ENCODE measurements at places on chromosomes 7 and 10.

DNA sequence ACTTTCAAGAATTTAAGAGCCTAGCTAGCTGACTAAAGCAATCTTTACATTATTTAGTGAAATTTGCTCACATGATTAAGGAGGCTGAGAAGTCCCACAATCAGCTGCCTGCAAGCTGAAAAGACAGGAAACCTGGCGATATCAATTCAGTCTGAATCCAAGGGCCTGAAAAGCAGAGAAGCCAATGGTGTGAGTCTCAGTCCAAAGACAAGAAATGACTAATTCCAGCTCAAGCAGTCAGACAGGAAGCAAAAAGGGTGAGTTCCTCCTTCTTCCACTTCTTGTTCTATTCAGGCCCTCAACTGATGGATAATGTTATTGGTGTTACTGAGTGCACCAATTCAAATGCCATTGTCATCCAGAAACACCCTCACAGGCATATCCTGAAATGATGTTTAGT is 1231.6 kb upstream of the CELF2 start:
- no peak overlapping the region for H3K4me3 ChIP-seq
- no peaks in the 10 kb centered on the region for H3K36me3 ChIP-seq
- no peaks in the 10 kb centered on the region for H3K27me3 ChIP-seq
- no peak overlapping the region for H3K27ac ChIP-seq

DNA sequence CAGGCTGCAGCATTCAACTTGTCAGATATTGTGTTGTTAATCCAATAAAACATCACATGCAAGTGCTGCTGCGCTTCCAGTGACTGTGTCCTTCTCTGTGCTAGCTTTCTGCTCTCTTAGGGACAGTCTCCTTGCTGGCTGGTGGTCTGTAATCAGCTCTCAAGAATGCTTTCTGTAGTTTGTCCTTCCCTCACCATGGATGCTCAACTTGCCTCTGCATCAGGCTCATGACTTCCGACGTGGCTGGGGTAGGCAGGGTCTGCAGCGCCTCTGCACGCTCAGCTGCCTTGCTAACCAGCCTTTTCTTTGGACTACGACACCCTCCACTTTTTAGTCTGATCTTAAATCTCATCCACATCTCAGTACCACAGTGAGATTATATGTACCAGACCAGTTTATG is 58.3 kb downstream of the MMRN2 start:
- no peak for DNase-seq
- no peaks in the 10 kb centered on the region for H3K36me3 ChIP-seq
- no peak overlapping the region for H3K27ac ChIP-seq
- H3K4me3 ChIP-seq = no peak overlapping the region
- H3K4me1 ChIP-seq = peaks cover 7% of the 10 kb centered on the region

GRCh38 chr10:13956826-13957225 is 370.1 kb downstream of the PRPF18 start:
- no peak overlapping the region for H3K4me3 ChIP-seq
- H3K27ac ChIP-seq = peak overlapping the region; percentile 53
- no peak for DNase-seq
- peaks cover 12% of the 10 kb centered on the region for H3K4me1 ChIP-seq

- no peak overlapping the region for H3K27ac ChIP-seq
- H3K36me3 ChIP-seq = no peaks in the 10 kb centered on the region
- no peak for DNase-seq
Observed at GRCh38 chr7:127177156-127177555, 75.6 kb downstream of the GRM8 start.

GRCh38 chr7:101862280-101863220 is 45.1 kb downstream of the CUX1 start:
- H3K4me3 ChIP-seq = no peak overlapping the region
- H3K27ac ChIP-seq = no peak overlapping the region
- no peaks in the 10 kb centered on the region for H3K36me3 ChIP-seq
- DNase-seq = no peak
- no peaks in the 10 kb centered on the region for H3K27me3 ChIP-seq
- peaks cover 23% of the 10 kb centered on the region for H3K4me1 ChIP-seq

DNA sequence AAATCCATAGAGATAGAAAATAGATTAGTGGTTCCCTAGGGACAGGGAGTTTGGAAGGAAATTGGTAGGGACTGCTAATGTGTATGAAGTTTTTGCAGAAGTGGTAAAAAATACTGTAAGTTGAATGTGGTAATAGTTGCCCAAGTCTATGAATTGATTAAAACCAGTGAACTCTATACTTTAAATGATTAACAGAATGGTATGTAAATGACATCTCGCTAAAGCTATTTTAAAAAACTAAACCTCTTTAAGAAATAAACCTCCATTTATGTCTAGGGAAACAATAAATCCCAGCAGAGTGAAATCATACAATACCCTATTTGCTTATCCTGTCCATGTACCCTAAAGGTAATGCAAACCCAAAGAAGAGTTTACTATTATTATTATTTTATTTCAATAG is 61.4 kb downstream of the IPMK start:
- H3K4me1 ChIP-seq = no peaks in the 10 kb centered on the region
- no peak overlapping the region for H3K27ac ChIP-seq
- peaks cover 6% of the 10 kb centered on the region for H3K36me3 ChIP-seq
- H3K27me3 ChIP-seq = no peaks in the 10 kb centered on the region
- DNase-seq = no peak

DNA sequence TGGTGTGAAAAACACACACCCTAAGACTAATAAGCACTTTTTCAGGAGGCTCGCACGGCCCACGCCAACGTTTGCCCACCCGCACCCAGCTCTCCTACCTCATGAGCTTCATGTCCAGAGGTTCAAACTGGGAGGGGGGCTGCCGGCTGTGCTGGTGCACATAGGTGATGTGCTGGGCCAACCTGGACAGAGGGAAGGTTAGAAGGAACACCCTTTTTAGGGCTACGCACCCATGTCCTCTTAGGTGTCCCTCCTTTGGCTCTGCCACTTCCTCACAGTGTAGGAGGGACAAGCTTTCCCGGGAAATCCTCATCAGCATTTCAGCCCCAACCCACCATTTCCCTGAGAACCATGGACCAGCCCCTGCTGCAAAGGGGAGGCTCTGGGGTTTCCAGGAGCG is 5.9 kb downstream of the MCM7 start:
- H3K36me3 ChIP-seq = peaks cover 92% of the 10 kb centered on the region
- H3K27ac ChIP-seq = no peak overlapping the region
- no peak overlapping the region for H3K4me3 ChIP-seq

DNA sequence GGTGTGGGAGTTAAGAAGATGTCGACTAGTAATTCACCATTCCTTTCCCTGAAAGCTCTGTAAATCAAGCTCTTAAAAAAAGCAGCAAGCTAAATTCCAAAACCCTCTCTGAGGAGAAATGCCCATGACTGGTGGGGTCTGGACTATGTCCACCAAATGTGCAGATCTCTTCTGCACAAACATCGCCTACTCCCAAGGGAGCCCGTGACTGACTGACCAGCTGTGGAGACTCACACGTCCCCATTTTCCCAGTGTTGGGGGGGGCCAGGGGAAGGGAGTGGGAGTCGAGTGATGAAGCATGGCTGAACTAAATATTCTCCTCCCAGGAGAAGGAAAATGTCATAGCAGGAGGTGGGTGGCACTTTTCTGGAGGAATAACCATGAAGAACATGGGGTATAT is 164.1 kb upstream of the HPS1 start:
- no peaks in the 10 kb centered on the region for H3K36me3 ChIP-seq
- no peak overlapping the region for H3K4me3 ChIP-seq
- no peaks in the 10 kb centered on the region for H3K27me3 ChIP-seq
- no peak overlapping the region for H3K27ac ChIP-seq
- H3K4me1 ChIP-seq = no peaks in the 10 kb centered on the region
- no peak for DNase-seq

DNA sequence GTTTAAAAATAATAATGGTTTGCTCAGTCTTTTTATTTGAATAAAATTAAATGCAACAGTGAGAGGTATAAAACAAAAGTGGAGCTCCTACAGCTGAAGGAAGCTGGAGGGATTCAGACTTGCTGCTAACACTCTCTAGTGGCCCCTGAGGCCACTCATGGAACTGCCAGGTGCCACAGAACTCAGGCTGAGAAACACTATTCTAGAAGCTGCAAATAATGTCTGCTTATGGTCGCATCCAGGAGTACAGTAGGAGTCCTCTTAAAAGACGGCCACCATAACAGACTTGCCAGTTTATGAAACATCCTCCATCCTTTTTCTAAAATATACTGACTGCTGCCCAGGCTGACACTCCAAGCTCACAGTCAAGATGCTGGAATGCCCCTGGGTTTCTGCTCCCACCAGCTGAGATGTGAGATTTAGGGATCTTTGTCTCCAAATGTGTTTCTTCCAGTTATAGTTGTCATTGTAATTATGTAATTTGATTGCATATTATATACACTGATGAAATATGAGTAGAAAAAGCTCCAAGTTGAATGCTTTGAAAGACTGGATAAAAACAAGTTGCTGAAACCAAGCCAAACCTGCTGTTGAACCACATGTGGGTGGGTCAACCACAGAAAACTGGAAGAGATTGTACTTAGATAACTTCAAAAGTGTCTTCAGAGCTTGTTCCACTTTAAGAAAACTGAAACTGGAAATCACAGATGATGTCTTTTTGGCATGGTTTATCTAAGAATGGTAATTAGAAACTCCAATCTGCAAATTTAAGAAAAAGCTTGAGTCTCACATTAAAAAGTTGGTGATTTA is 213.7 kb upstream of the AOAH start:
- peaks cover 7% of the 10 kb centered on the region for H3K36me3 ChIP-seq
- no peaks in the 10 kb centered on the region for H3K4me1 ChIP-seq
- H3K27ac ChIP-seq = no peak overlapping the region
- DNase-seq = no peak
- no peak overlapping the region for H3K4me3 ChIP-seq
- H3K27me3 ChIP-seq = no peaks in the 10 kb centered on the region

GRCh38 chr10:112314822-112315474 is 31.7 kb downstream of the TECTB start:
- no peak overlapping the region for H3K27ac ChIP-seq
- no peaks in the 10 kb centered on the region for H3K36me3 ChIP-seq
- no peak overlapping the region for H3K4me3 ChIP-seq
- H3K4me1 ChIP-seq = no peaks in the 10 kb centered on the region
- H3K27me3 ChIP-seq = no peaks in the 10 kb centered on the region

DNA sequence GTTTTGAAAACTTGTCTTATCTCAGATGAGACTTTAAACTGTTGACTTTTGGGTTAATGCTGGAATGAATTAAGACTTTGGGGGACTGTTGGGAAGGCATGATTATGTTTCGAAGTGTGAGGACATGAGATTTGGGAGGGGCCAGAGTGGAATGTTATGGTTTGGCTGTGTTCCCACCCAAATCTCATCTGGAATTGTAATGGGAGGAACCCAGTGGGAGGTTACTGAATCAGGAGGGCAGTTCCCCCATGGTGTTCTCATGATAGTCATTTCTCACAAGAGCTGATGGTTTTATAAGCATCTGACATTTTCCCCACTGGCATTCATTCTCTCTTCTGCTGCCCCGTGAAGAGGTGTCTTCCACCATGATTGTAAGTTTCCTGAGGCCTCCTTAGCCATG is 13.8 kb upstream of the POT1 start:
- H3K4me3 ChIP-seq = no peak overlapping the region
- H3K27ac ChIP-seq = no peak overlapping the region
- no peaks in the 10 kb centered on the region for H3K36me3 ChIP-seq
- no peaks in the 10 kb centered on the region for H3K27me3 ChIP-seq
- H3K4me1 ChIP-seq = no peaks in the 10 kb centered on the region

- H3K27me3 ChIP-seq = no peaks in the 10 kb centered on the region
- DNase-seq = no peak
- no peaks in the 10 kb centered on the region for H3K4me1 ChIP-seq
Observed at GRCh38 chr10:118116715-118117449, 70.1 kb upstream of the RAB11FIP2 start.

GRCh38 chr10:47457826-47458225 is 26.1 kb downstream of the ANXA8 start:
- no peaks in the 10 kb centered on the region for H3K36me3 ChIP-seq
- DNase-seq = no peak
- peaks cover 4% of the 10 kb centered on the region for H3K4me1 ChIP-seq
- H3K4me3 ChIP-seq = no peak overlapping the region
- H3K27ac ChIP-seq = no peak overlapping the region

GRCh38 chr10:14748441-14748840 is 26.3 kb downstream of the FAM107B start:
- no peaks in the 10 kb centered on the region for H3K36me3 ChIP-seq
- H3K4me1 ChIP-seq = peaks cover 23% of the 10 kb centered on the region
- H3K27me3 ChIP-seq = no peaks in the 10 kb centered on the region
- no peak overlapping the region for H3K27ac ChIP-seq

Data from upper lobe of left lung (tissue), 6 donors.